ENCODE measurements at places on chromosomes 2 and 18. TPM values are rescaled to one million over a fixed set of nuclear protein-coding genes. Genes with fewer than 3 reads are reported as not detected.

TNFAIP6 gene
- total RNA-seq = 2.3 TPM

ANKRD62 gene
- total RNA-seq = not detected

CPS1 gene
- 1.4 TPM for total RNA-seq

GRCh38 chr2:98282109-98282508 lies 64.1 kb upstream of the CNGA3 start:
- H3K27ac ChIP-seq = no peak overlapping the region
- no peaks in the 10 kb centered on the region for H3K36me3 ChIP-seq
- no peak overlapping the region for H3K4me3 ChIP-seq
- no peak for DNase-seq
- no peaks in the 10 kb centered on the region for H3K4me1 ChIP-seq

DNA sequence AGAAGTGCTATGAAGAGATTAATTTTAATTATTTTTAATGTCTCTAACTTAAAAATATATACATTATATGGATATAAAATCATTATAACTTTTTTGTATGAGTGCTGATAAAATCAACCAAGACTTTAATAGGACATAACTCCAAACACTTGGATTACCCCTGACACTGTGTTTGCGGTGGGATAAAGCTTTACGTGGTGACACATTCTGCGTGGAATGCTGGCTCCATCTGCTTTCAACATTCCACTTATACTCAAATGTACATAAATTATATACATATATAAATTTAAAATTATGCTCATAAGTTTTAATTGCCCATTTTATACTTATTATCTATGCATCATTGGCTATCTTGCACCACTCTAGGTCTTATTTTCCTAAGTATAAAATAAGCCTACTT lies 30.5 kb downstream of the LINC00305 start:
- H3K36me3 ChIP-seq = no peaks in the 10 kb centered on the region
- H3K27ac ChIP-seq = no peak overlapping the region
- H3K4me3 ChIP-seq = no peak overlapping the region
- H3K27me3 ChIP-seq = no peaks in the 10 kb centered on the region

DNA sequence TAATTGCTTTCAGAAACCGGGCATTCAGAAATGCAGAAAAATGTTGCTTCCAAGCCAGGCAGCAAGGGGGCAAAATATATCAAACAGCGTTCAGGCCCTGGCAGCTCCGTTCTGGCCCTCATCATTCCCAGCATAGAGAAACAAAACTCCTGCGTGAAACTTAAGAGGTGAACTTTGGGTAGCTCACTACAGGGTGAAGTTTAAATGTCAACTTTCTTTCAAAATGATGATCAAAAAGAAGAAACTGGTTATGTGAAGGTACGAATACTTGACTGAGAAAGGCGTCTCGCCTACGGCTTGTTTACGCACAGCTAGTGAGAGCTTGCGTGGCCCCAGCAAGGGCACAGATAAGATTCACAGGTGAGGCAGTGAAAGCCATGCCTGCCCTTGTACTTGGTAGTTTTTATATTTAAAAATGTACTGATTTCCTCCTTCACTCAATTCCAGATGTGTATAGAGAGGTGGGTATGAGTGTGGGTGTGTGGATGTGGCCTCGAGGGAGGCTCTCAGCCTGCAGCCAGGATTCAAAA lies 127.5 kb downstream of the NFATC1 start:
- H3K4me3 ChIP-seq = peak overlapping the region; percentile 29
- peaks cover 53% of the 10 kb centered on the region for H3K4me1 ChIP-seq
- peaks cover 6% of the 10 kb centered on the region for H3K27me3 ChIP-seq
- H3K36me3 ChIP-seq = peaks cover 13% of the 10 kb centered on the region

DNA sequence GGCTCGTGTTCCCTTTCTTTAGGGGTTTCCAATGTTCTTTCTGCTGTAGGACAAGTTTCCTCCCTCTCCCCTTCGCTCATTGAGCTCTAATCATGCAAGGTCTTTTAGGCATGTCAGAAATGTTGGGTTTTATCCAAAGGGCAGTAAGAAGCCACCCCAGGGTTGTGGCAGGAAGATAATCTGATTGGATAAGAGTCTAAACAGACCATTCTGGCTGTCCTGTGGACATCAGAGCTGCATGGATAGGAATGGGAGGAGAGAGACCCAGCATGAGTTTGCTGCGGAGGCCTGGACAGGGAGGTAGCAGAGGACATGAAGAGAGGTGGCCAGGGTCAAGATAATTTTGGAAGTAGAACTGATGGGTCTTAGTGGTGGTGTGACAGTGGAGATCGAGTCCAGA lies 88.2 kb downstream of the ACKR3 start:
- no peak overlapping the region for H3K27ac ChIP-seq
- H3K4me3 ChIP-seq = no peak overlapping the region
- no peaks in the 10 kb centered on the region for H3K4me1 ChIP-seq
- no peak for DNase-seq

DNA sequence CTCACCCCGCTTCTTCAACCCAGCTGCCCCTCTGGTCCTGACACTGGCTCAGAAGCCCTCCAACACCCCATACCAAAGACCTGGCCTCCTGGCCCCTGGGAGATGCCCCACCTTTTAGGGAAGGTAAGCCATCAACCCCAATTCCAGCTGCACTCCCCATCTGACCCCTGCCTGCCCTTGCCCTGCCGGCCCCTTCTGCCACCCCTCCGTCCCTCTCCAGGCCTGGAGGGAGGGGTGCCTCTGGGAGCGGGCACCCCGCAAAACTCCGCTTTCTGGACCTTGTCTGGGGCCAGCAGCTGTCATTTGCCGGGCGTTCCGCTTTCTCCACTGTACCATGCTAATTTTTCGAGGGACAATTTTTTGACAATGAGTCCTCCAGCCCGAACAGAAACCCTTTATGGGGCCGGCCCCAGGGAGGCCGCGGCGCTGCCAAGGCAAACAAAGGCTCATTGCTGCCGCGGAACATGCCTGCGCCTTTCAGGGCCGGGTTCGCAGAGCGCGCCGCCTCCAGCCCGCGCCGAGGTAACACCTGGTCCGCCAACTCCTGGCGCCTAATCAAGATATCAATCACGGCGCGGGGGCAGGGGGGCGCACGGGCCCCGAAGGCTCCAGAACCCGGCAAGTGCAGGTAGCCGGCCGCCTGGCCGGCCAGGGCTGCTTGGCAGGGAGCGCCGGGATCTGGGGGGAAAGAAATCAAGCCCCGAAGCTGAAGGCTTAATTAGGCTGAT lies 96.0 kb downstream of the INHBB start:
- H3K4me1 ChIP-seq = peaks cover 14% of the 10 kb centered on the region
- H3K36me3 ChIP-seq = no peaks in the 10 kb centered on the region
- H3K4me3 ChIP-seq = no peak overlapping the region
- peaks cover 78% of the 10 kb centered on the region for H3K27me3 ChIP-seq

Measured in thymus (tissue), 14 donors.